ENCODE measurements at places on chromosomes 16 and 17.

DNA sequence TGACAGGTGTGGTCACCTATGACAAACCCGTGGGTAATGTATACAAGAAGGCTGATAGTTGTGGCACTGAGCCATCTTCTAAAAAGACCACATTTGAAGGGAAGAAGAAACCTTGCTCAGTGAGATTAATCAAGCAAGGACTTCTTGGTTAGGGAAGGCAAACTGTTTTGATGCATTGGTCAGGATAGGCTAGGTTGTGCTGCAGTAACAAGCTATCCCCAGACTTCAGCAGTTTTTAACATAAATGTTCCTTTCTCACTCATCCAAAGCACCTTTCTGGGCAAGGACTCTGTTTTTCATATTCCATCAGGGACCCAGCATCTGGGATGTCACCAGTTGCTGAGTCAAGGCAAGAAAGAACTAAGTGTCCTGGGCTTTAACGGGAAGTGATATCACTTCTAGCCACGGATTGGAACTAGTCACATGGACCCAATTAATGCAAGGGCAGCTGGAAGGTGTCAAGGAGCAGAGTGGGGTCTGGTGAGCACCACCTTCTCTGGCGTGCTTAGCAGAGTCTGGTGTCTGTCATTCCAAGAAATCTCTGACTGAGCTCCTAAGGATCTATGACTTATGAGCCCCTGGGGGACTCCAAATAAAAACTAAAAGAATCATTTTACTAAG is 52.0 kb upstream of the CCL2 start:
- no peak for DNase-seq

DNA sequence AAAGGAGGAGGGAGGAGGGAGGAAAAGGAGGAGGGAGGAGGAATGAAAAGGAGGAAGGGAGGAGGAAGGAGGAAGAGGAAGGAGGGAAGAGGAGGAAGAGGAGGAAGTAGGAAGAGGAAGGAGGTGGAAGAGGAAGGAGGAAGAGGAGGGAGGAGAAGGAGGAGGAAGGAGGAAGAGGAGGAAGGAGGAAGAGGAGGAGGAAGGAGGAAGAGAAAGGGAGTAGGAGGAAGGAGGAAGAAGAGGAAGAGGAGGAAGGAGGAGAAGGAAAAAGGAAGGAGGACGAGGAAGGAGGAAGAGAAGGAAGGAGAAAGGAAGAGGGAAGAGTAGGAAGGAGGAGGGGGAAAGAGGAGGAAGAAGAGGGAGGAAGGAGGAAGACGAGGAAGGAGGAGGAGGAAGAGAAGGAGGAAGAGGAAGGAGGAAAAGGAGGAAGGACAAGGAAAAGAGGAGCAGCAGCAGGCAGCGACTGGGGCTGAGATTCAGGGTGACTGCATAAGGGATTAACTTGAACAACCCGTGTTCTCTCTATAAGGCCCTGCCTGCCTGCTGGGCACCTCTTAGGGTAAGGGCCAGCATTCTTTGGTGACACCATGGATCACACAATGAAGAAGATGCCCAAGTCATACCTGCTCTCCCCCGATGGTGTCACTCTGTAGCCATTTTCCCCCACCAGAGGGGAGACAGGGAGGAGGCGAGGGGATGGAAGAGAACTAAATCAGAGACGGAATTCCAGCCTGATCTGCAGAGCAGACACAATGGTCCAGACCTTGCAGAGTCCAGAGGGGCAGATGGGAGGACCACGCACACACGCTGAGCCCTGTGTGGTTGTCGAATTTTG is 1.4 kb upstream of the IL34 start:
- no peak for DNase-seq

GRCh38 chr17:3834811-3835210 is 11.2 kb downstream of the NCBP3 start:
- DNase-seq: no peak

DNA sequence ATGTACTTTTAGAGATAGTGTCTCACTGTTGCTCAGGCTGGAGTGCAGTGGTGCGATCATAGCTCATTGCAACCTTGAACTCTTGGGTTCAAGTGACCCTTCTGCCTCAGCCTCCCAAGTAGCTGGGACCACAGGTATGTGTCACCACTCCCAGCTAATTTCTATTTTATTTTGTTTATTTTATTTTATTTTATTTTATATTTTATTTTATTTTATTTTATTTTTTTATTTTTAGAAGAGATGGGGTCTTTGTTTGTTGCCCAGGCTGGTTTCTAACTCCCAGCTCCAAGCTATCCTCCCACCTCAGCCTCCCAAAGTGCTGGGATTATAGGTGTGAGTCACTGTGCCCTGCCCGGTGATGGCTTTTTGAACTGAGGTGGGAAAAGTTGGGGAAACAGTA is 35.1 kb upstream of the HS3ST4 start:
- DNase-seq: no peak

DNA sequence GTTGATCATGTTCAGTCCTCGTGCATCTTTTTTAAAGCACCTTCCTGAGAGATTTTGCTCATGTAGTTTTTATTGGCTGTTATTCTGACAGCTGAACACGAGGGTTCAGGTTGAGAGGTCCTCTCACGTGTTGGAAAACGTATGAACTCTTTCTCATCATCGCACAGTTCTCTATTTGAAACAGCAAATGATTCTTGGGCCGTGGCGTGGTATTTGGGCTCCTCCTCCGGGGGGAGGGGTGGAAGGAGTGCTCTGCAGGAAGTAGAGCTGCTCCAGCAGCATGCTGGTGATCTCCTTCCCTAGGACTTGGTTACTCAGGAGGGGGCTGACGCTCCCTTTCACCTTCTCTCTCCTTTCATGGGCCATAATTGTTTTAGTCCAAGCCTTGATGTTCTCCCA is 70.4 kb downstream of the KSR1 start:
- DNase-seq: no peak
